T1000 (cell line): ENCODE measurements at places on chromosomes 7 and 10.

DNA sequence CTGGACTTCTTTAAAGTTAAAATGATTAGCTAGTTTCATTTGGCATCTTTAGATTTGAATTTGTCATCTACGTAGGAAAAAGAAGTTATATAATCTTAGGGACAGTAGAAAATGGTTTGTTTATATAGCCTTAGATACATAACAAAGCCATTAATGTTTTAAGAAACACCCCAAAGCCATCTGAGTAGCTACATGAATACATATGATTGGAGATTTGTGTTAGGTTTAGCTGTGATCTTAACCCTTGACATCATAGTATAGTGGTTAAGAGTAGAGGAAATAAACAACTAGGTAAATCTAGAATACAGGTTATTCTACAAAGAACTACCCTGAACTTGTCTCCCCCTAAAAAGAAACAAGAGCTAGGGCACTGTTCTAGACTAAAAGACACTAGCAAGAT lies 18.1 kb downstream of the SAMD8 start:
- no peak for DNase-seq

DNA sequence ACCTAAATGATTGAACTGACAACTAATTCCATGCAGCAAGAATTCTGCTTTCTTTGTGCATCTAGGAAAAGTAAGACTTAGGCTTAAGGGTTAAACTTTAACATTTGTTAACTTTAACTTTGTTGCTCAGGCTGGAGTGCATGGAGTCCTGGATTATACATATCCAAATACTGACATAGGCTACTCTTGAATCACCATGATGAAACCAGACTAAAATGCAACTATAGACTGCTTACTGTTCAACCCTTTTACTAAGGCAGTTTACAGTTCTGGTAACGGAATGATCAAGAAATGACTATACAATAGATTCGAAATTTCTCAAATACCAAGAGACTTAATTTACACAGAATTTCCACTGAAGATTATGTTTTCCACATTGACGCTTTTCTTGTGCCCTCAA lies 52.0 kb downstream of the PUS7 start:
- no peak for DNase-seq

DNA sequence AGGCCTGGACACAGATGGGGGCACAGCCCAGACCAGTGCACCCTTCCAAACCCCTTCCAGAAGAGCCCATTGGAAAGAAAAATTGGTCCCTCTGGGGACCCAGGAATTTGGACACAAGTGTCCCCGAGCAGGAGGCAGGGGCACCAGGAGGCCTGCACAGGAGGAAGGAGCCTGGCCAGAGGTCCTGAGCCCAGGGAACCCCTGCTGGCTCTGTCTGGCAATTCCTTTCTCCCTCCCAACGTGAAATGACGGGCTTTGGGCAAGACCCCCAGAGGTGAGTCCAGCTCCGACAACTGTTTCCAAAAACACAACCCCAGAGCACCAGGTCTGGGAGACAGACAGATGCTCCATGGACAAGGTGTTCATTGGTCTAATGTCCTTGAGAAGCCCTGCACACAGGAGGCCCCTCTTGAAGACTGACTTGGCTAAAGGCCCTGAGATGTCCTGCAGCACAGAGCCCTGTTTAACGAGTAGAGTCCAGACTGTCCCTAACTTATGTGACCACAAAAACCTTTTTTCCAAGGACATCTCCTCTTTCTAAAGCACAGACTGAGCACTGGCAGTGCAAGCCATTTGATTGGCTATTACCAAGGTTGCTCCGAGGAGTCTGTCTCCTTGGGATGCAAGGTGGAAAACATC lies 150.7 kb downstream of the OAT start:
- no peak for DNase-seq

DNA sequence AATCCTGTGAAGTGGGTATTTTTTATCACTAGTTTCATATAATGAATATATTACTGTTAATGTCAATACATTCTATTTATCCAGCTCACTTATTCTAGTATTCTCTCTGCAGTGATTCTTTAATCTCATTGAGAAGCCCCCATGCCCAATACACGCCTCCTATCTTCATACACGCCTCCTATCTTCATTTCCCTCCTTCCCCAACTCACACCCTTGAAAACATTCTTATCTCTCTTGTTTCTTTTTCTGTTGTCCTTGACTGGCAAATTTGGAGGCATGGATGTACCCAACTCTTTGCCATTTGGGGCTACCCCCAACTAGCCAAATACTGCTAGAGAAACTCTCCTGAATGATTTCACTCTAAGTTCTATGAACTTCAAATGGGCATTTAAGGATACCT lies 40.5 kb downstream of the ST8SIA6 start:
- no peak for DNase-seq
